ENCODE measurements at places on chromosomes 13 and 19.

GRCh38 chr13:77719128-77719527 lies 21.6 kb downstream of the SLAIN1 start:
- DNase-seq = no peak

DNA sequence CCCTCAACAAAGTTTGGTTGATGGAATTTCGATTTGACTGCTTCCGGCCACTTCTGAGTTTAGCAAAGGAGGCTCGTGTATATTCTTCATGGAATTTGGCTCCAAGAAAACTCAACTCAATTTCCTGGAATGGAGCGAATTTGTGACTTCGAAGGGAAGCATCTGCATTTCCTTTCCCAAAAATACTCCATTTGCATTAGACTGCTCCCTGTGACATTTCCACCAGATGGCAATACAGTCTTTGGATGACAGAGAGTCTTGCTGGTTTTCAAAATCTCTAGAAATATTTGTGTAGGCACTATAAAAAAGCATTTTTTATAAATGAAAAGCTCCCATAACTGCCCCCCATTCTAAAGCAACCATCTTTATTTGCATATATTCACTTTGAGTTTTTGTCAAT lies 4.1 kb downstream of the C1QTNF9 start:
- peak; percentile 27 for DNase-seq

DNA sequence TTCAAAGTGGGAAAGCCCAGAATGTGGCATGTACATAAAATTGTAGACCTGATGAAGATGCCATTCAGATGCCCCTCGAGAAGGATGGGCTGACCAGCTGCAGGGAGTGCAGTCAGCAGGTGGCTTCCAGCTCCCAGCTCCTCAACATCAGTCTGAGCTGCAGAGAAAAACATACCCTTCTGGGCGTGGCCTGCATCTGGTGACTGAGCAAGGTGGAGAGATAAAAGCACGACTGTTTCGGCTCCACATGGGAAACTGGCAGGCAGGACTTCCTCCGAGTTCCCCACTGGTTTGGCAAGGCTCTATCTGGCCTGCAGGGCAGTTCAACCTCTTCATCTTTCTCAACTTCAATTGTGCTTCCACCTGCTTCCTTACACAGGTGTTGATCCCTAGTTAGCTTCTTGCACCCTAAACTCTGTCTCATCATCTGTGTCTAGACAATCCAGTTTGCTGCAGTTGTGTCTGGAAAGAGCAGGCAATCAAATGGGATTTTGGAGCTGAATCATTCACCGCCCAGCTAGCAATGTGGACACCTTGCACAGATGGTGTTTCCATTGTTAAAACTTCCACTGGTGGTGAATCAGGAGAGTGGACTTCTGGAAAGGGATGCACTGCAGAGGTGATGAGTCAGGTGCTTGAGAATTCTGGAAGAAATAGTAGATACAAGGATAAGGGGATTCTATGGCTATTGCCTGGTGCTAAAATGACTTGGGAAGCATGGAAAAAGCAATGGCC lies 56.8 kb downstream of the POLR1D start:
- no peak for DNase-seq

DNA sequence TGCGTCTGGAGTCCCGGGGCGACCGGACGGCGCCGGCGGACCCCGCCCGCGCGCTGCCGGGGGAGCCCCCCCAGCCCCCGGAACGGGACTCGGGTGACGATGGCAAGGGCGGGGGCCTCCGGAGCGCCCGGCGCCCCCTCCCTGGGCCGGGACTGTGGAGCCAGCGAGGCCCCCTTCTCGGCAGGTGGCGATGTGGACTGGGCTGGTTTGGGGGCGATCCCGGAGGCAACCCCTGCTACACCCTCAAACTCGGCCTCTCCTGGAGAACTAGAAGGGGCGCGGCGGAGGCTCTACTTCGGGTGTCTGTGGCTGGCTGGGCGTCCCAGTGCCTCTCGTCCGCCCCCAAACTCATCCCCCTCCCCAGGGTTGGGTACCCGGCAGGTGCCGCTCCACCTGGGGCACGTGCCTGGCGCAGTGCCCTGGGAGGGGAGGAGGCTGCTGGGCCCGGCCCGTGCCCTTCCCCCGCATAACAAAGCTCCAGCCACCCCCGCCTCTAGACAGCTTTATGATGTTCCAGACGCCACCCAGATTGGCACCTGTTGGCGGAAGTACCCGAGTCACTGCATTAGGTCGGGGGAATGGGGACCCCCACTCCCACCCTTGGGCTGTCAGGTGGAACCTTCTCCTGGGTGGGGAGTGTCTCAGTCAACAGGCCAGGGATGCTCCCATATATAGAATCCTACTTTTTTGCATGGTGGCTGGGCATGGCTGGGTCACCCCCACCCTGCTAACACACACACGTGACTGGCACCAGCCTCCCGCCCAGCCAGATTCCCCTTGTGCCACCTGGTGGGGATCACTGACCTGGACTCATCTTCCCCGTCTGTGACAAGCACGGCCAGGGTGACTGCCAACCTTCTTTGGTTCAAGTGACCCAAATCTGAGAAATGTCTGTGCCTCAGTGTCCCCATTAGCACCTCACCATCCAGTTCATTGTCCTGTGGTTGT lies 722 bp downstream of the PKN1 start:
- peak; percentile 29 for DNase-seq

GRCh38 chr13:29436291-29436690 lies 159.2 kb downstream of the SLC7A1 start:
- DNase-seq = peak; percentile 30

DNA sequence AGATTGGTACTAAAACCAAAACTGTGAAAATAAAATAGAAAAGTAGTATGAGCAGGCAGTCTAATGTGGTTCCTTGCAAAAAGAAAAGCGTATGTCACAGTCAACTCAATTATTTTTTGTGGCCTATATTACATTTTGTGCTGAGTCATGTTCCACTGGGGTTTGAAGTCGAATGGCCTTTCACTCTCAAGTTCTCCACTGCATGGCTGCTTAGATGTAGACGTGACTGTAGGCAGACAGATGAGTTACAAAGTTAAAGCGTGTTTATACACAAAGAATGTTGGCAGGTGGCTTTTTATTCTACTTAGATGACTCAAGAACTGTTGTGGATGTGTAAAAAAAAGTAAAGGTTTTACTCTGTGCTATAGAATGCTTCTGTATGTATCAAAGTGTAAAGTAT lies 133.9 kb downstream of the SLITRK6 start:
- no peak for DNase-seq

DNA sequence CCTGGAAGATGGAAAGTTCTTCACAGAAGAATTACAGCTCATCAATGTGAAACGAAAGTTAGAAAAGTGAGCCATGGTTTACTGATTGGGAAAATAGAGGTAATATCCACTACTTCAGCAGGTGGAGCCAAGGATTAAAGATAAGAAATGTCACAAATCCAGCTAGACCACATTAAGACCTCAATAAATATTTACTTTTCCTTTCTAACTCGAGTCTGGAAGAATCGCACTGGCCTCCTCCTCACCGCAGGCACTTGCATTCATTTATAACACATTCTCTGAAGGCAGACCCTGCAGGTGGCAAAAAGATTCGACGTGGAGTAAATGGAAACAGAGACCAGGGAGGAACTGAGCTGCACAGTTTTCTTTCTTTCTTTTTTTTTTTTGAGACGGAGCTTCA lies 7.4 kb downstream of the SLC35E1 start:
- no peak for DNase-seq

GRCh38 chr19:28482221-28482620 lies 730.7 kb downstream of the UQCRFS1 start:
- DNase-seq = no peak

DNA sequence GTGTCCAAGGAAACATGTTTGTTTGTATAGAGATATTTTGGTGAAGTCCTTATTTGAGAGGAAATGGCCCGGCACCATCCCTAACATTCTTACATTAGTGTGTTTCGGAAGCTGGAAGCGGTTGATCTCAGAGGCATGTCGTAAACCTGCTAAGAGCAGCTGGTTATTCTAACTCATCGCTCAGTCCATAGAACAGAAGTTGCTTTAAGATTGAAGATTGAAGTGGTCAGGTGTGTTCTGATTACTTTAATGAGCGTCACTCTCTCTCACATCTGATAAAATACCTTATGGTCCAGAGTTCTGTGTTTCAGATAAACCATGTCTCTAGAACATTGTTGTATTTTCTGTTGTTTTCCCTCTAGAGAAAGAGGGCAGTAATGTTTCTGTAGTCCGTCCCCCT lies 60.2 kb upstream of the FLT1 start:
- no peak for DNase-seq

GRCh38 chr19:47520343-47520806 lies 5.5 kb upstream of the NAPA start:
- no peak for DNase-seq

Data from GM03348 (cell line).